ENCODE measurements at places on chromosomes 6 and 20. TPM values are rescaled to one million over a fixed set of nuclear protein-coding genes. Genes with fewer than 3 reads are reported as not detected.

DNA sequence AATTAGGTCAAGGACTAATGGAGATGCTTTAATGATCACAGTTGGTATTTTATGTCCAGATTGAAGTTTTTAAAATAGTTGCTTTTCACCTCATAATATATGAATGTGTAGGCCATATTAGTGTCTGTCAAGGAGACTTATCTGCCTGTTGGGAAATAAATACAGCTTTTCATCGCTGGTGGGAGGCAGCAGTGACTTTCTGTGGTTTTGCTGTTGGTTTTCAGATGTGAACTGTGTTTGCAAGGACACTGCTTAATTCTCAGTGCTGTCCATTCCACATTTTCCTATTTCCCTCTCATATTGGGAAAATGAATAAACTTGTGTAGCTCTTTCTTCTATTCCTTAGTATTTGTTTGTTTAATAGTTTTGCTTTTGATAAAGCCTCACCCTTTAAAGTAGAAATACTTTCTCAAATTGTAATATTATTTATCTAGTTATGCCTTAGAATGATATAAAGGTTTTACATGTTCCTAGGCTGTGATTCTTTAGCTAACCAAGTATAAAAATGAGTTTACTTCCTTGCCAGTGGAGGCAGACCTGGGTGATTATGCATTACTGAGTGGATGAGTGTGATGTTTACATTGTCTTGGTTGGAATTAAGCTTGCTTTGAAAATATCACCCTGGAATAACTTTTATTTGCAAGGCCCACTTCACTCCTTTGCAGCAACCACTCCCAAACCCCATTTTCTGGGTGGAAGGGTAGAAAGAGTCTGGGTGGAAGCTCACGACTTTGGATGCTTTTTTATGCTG, 3.3 kb downstream of the PLCB4 start:
- DNase-seq: no peak

DNA sequence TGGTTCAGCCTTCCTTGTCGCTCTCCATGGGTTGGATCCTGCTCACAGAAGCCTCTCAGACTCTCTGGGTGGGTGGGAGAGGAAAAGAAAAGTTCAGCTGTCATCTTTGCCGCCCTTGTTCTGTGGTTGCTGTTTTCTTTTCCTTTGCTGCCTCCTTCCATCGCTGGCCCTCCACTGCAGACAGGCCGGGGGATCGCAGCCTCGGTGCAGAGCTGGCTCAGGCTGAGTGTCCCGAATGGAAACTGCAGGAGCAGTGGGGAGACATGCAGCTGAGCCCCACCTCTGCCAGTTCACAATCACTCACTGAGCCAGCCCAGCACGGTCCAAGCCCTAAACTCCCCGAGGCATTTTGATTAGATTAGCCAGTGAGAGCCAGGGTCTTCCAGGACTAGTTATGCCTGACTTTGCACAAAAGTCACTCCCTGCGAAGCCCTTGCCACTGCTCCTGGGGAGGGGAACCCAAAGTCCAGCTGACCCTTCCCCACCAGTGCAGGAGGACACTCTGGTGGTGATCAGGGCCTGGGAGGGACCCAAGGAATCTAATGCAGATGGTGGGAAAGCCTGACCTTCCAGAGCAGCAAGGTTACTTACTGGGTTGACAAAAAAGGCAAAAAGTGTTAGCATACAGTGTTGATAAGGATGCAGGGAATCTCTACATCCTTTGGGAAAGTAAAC, 14.0 kb downstream of the NRN1 start:
- DNase-seq: no peak

ETV7 gene
- total RNA-seq: not detected

- DNase-seq: no peak
These were observed 72.6 kb upstream of the CITED2 start for GRCh38 chr6:139446768-139447655.

SLCO4A1 gene
- 1.6 TPM for total RNA-seq

Measured in frontal cortex (tissue), 4 donors.